ENCODE measurements at places on chromosomes 6 and 20.

DNA sequence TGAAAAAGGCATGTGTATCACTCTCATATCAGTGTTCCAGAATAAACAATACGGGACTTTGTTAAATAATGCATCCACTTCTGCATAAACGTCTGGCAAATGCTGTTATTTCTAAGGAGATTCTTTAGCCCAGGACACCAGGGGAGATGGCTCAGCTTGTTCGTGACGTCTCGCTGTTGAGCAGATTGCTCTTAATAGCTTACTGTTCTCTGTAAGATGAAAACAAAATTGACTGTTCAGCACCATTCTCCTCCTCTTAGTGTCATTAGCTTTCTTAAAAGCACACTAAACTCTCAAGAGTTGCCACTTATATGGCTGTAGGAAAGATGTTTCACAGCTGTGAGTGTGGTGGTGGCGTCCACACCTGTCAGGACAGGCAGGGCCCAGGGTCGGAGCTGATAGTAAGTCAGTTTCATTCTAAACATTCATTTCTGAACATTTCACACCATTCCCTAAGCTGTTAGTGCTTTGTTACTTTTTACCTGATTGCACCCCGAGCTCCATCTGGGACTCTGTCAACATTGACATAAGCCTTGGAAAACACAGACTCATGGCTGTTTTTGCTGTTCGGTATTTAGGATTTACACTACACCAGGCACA lies 132.1 kb downstream of the ZDHHC14 start:
- DNase-seq, result no peak

DNA sequence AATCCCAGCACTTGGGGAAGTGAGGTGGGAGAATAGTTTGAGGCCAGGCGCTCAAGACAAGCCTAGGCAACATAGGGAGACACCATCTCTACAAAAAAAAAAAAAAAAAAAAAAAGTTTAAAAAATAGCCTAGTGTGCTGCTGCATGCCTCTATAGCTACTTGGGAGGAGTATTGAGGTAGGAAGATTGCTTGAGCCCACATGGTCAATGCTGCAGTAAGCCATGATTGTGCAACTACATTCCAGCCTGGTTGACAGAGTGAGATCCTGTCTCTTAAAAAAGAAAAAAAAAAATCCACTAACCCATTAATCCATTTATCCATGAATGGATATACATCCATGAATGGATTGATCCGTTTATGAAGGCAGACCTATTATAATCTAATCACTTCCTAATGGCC lies 1064.6 kb upstream of the EYS start:
- no peak for DNase-seq

DNA sequence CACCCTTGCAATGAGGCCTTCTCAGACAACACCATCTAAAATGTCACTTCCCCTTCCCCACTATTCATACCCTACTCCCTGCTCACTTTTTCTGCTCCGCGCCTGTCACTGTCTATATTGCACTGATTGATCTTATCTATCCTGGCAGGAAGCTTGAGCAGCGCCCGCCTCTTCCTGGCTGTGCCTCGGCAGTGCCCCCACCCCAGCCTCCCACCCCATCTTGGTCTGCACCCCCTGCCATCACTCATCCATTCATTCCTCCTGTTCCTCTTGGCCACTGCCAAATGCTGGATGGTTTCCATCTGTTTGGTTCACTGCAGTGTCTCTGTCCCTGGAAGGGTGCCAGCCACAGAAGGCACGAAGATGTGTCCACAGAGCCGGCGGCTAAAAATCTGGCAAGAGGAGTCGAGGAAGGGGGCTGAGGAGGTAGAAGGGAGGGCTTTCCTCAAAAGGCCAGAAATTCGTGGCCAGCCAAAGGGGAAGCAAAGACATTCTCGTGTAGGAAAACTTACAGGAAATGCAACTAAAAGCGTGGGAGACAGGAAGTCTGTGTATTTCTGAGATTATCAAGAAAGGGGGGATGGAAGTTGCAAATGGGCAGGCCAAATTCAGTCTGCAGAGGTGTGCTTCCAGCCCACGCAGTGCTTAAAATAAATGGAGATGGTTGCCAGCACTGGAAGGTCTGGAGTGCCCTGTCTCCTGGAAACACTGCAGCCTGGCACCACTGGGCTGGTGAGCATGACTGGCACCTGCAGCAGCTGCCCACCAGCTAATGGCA lies 27.6 kb downstream of the SYNJ2 start:
- DNase-seq, result no peak

- DNase-seq, result no peak
These were observed 116.2 kb downstream of the GFRAL start for GRCh38 chr6:55443238-55444134.

- DNase-seq, result no peak
These were observed 15.8 kb downstream of the AARS2 start for GRCh38 chr6:44297063-44298038.

GRCh38 chr6:47852727-47853126 lies 70.9 kb downstream of the OPN5 start:
- no peak for DNase-seq

DNA sequence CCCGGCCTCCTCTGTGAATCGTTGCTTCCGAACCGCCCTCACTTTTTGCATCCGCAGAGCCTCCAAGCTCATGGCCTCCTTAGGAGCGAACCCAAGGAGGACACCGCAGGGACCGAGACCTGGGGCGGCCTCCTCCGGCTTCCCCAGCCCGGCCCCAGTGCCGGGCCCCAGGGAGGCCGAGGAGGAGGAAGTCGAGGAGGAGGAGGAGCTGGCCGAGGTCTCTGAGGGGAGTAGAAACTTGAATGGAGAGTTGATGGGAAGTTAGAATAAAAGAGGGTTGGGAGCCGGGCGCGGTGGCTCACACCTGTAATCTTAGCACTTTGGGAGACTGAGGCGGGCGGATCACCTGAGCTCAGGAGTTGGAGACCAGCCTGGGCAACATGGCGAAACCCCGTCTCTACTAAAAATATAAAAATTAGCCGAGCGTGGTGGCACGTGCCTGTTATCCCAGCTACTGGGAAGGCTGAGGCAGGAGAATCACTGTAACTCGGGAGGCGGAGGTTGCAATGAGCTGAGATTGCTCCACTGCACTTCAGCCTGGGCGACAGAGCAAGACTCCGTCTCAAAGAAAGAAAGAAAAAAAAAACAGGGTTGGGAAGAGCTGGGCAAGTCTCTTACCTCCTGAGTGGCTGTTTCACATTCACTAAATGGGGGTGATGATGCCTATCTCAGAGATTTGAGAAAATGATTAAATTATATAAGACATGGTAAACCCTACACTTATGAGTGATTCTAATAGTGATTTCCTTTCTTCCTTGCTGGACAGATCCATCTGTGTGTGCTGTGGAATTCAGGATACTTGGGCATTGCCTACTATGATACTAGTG lies 805 bp downstream of the MSH5 start:
- peak; percentile 32 for DNase-seq

GRCh38 chr6:149190224-149190831 lies 127.2 kb upstream of the TAB2 start:
- peak; percentile 75 for DNase-seq

- DNase-seq, result no peak
These were observed 29.0 kb downstream of the MAS1 start for GRCh38 chr6:159919800-159920199.

DNA sequence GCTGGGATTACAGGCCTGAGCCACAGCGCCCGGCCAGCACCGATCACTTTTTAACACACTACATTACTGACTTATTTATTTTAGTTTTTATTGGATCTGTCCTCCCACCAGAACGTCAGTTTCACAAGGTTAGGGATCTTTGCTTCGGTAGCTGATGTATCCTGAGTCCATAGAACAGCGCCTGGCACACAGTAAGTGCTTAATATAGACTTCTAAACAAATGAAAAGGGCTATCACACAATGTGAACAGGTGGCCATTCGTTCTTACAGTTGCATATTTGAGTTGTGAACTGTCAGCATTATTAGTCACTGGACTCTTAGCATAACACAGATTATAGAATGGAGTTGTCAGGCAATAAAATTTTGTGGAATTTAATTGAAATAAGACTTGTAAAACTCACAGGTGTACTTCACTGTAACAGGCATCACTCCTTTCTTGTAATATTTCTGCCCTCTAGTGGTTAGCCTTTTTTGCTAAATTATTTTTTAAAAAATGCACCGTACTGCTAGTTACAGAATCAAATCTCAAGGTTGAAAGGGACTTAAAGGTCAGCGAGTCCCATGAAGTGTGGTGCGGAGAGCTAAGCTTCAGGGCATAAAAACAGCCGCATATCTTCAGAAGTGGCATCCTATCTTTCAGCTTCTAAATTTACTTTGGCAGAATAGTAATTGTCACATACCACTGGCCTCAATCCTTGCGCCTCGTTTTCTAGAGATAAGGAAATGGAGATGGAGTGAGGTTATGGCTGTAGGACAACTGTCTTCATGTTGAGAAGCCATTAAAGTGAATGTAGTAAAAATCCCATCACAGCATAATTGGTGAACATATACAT lies 3.4 kb upstream of the TBC1D7 start:
- peak; percentile 55 for DNase-seq

- DNase-seq, result no peak
These were observed 63.8 kb downstream of the NPEPL1 start for GRCh38 chr20:58756450-58756775.

GRCh38 chr6:157088841-157089240 lies 234.5 kb downstream of the TMEM242 start:
- no peak for DNase-seq

DNA sequence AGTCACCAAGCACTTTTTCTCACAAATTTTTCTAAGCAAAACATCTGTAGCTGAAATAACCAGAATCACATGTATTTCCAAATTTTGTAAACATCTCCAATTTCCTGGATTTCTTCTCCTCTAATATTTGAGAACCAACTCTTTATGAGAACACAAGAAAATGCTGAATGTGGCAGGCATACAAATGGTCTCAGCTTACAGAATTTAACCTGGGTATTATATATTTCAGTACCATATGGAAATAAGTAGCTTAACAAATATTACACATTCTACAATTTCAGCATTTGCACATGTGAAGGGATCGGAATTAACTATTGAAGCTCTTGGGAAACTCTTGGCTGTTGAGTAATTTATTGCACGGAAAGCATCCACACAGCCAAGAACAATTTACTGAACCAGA lies 92.5 kb downstream of the TBXT start:
- DNase-seq, result no peak

DNA sequence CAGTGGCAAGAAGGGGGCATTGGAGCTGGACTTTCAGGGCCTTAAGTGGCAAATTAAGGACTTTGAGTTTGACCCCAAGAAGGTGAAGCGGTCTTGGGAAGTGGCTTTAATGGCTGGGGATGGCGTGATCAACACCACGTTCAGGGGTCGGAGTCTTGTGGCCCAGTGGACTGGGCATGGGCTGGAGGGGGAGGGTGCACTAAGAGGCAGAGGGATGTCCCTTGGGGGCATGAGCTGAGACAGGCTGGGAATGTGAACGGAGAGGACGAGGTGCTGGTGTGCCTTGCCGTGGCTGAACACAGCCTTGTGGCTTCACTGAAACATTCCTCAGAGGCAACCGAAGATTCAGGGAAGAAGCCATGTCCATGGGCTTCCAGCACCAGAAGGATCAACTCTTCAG lies 227.0 kb downstream of the SYNDIG1 start:
- no peak for DNase-seq

DNA sequence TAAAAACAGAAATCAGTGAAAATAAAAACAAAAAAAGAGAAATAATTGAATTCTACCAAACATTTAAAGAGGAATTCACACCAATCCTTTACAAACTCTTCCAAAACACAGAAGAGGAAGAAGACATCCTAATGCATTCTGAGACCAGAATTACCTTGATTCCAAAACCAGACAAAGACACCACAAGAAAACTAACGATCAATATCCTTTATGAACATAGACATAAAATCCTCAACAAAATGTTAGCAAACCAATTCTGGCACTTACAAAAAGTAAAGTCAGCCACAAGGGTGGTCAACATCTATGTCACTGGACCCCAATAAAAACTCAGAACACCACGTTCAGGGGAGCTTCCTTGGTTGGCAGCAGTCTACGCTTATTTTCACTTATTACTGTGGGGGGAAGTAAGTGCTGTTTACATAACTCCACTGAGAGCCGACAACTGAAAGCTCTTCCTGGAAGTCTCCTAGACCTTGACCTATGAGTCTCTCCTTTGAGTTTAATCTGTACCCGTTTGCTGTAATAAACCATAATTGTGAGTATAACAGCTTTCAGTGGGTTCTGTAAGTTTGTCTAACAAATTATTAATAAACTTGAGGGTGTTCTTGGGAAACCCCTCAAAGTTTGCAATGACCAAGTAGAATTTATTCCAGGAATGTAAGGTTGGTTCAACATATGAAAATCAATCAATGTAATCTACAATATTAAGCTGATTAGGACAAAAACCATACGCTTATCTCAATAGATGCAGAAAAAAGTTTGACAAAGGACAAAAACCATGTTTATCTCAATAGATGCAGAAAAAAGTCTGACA lies 24.5 kb downstream of the GZF1 start:
- DNase-seq, result no peak

DNA sequence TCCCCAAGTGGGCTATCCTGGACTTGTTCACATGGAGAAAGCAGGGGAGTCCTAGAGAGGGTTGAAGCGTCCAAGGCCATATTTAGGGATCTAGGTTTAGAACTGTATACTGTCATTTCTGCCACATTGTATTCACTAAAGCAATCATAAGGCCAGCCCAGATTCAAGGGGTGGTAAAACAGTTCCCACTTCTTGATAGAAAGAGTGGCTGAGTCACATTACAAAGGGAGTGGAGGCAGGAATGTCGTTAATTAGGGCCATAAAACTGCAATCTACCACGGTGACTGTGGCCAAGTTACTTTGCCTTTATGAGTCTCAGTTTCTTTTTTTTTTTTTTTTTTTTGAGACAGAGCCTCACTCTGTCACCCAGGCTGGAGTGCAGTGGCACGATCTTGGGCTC lies 7.4 kb upstream of the UBR2 start:
- DNase-seq, result peak; percentile 54

DNA sequence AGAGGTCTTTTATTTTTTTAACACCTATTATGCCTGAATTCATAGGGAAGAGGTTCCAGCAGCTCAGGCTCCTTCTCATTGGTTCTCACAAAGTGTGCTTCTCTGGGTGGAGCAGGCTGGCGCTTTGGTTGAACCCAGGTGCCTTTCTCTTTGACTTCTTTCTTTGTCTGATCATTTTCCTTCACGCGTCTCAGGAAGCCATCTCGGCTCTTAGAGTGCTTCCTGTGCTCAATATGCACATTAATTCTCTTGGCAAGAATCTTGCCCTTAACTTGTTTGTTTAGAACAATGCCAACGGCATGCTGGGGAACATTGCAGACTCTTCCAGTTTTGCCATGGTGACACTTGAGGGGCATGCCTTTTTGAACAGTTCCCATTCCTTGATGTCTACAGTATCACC lies 44.2 kb upstream of the RNF24 start:
- DNase-seq, result no peak

- DNase-seq, result no peak
These were observed 216.0 kb downstream of the BTBD9 start for GRCh38 chr6:38423746-38424145.

DNA sequence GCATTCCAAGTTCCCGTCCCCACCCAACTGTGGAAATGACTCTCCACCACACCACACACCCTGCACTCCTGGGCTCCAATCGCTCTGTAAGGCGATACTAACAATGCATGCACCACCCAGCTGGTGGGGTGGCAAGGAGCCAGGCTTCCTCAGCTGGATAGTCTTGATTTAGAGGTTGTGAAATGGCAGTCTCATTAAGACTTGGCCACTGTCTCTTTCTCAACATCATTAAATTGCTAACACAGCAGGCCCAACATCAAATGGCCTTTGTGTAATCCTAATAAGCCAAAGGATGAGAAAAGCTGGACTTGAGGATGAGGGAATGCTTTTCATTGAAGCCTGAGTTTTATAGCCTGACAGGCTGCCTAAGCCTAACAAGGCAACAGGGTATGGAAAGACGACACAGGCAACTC lies 223.7 kb downstream of the GMDS start:
- DNase-seq, result peak; percentile 92
